ENCODE measurements at places on chromosomes 11 and 22.
A peak's percentile ranks its signal among the peaks of the same experiment; 100 is the strongest.

GRCh38 chr22:19822301-19823117, 32.2 kb downstream of the GNB1L start:
- no peak for DNase-seq

- DNase-seq, result peak; percentile 23
Measured at GRCh38 chr11:63761931-63762653, 6.5 kb downstream of the ZFTA start.

DNA sequence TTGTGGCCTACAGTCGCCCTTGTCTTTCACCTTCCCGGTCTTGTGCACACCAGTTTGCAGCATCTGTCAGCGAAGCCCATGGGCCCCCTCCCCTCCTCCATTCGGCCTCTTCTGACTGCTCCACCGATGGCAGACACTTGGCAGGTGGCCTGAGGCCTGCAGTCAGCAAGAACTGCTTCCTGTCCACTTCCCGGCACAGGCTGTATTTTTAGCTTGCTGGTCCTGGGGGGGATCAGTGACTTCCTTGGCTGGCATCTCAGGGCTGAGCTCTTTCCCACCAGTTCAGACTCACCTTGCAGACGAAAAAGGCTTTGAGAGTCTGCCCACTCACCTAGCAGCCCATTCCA, 106.4 kb downstream of the SYN3 start:
- DNase-seq, result no peak

- DNase-seq, result no peak
Measured at GRCh38 chr11:47461876-47462275, 12.9 kb upstream of the RAPSN start.

GRCh38 chr22:20403779-20404140, 9.8 kb downstream of the ZNF74 start:
- no peak for DNase-seq
